ENCODE measurements at places on chromosomes 3 and 15. TPM values are rescaled to one million over a fixed set of nuclear protein-coding genes. Genes with fewer than 3 reads are reported as not detected.
A peak's percentile ranks its signal among the peaks of the same experiment; 100 is the strongest.

- no peak for DNase-seq
Observed at GRCh38 chr15:45993072-45993471, 358.2 kb downstream of the SQOR start.

- DNase-seq: peak; percentile 36
Observed at GRCh38 chr3:47578119-47578632, 489 bp downstream of the CSPG5 start.

DNA sequence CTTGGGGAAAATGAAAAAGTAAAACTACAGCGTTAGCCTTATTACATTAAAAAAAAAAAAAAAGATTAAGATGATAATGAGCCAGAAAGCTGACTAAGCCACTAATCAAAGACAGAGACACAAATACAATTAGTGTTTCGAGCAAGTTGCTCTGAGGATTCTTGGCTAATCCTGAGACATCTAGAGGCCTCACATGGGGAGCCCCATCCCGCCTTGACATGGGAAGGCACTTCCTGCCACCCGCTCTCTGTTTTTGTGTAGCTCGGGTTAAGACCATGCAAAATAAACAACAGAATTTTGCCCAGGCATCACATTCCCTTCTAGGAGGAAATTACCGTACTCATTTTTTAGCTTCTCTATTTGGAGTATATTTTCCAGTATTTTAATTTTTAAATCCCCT, 15.3 kb downstream of the HESX1 start:
- no peak for DNase-seq

Gene ZBBX
- total RNA-seq: 1.7 TPM

Gene SIDT1
- 142 TPM for total RNA-seq

Gene PDZRN3
- 132 TPM for total RNA-seq

GRCh38 chr15:60001610-60002527, 2.2 kb upstream of the FOXB1 start:
- no peak for DNase-seq

GRCh38 chr15:62940093-62940754, 102.3 kb upstream of the TPM1 start:
- DNase-seq: no peak

DNA sequence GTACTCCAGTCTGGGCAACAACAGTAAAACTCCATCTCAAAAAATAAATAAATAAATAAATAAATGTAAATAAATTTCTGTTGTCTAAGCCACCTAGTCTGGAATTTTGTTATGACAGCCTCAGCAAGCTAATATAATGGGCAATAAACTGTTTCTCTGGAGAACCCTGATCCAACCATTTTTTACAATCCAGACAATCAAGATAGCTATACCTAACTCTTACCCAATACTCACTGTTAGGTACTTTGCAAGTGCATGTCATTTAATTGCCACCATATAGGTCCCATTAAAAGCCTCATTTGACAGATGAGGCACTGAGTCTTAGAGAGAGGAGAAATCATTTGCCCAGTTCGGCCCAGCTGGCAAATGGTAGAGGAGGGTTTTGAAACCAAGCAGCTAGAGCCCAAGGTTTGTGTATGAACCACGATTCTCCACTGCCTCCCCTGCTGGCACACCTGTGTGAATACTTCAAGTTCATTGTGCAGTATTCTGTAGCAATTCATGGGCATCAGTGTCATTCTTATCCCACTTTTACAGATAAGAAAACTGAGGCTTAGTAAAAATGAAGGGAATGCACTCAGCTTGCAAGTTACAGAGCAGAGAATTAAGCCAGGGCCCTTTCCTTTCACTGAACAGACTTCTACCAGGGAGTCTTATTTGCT, 107.0 kb upstream of the UBE2E1 start:
- DNase-seq: no peak

Gene ZNF385D
- total RNA-seq: 1.3 TPM

Gene TAGLN3
- not detected for total RNA-seq

- peak; percentile 35 for DNase-seq
Observed at GRCh38 chr15:26771578-26772153, 1.2 kb downstream of the GABRB3 start.

Gene XIRP1
- not detected for total RNA-seq

DNA sequence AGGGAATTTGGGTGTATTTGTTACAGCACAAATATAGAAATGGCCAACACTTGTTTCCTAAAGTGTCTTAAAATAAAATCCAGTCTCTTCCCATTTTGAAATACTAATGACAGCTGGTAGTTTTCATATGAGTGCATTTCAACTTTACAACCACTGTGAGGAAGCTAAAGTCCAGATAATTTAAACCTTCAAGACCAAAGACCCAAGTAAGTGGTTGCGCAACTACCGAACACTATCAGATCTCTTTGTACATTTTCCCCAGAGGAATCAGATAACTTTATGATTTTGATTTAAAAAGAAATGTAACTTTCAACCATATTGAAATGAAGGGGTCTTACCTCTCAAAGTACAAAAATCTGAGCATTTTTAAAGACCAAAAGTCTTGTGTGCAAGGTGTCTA, 14.3 kb downstream of the BCL2L10 start:
- DNase-seq: no peak

DNA sequence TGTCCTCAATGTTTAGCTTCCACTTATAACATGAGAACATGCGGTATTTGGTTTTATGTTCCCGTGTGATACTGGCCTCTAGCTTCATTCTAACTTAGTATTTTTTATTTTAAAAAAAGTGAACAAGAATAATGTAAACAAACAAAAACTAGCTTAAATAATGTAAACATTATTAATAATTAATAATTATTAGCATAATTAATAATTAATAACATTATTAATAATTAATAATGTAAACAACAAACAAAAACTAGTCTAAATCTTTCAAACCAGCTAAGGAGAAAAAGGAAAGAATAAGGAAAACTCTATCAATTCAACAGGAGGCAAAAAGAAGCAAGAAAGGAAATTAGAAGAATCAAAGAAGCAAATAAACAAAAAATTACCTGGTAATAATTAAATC, 66.2 kb upstream of the CLSTN2 start:
- DNase-seq: no peak

- DNase-seq: no peak
Observed at GRCh38 chr3:72161881-72162595, 377.1 kb upstream of the PROK2 start.

- peak; percentile 58 for DNase-seq
Observed at GRCh38 chr3:150345021-150345538, 63.0 kb upstream of the TSC22D2 start.

DNA sequence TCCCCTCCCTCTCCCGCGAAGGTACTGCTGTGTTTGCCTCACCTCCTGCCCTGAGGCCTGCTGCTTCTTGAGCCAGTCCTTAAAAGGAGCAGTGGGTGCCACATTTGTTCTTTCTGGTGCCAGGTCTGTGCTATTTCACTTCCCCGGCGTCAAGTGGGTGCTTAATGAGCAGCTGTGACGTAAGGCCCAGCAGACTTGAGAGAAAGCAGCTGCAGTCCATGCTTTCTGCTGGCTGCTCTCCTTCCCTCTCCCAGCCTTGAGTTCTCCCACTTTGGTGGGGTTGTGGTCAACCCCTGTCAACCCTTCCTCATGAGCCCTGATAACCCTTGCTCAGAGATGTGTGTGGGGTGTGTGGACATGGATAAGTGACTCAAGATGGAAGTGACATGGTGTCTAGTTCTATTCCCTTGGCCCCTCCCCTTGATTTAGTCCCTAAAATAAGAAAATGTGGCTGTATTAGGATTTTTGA, 6.9 kb downstream of the INAFM2 start:
- peak; percentile 88 for DNase-seq

GRCh38 chr3:124609402-124609801, 120.8 kb upstream of the UMPS start:
- no peak for DNase-seq
